ENCODE measurements at places on chromosomes 13 and 19. TPM values are rescaled to one million over a fixed set of nuclear protein-coding genes. Genes with fewer than 3 reads are reported as not detected.

DNA sequence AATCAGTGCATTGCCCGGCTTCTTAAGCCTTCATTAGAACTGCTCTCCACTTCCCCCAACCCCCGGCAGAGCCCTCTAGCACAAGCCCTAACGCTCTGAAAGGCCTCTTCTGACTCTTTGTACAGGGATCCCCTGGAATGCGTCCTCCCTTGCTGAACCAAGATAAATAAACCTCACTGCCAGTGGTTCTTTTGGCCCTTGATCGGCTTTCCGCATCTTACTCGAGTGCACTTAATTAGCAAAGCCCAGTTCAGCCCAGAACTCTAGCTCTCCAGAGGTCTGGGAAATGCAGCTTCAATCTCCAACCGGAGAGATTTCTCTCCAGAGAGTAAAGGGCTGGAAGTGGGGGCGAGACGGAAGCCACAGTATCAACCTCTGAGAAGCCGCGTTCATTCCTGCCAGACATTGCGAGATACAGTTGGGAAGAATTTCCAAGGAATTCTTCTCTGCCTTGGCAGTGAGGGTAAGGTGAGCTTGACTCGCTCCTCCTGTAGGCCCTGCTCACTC is 8.7 kb upstream of the ZNF444 start:
- no peak for DNase-seq

DNA sequence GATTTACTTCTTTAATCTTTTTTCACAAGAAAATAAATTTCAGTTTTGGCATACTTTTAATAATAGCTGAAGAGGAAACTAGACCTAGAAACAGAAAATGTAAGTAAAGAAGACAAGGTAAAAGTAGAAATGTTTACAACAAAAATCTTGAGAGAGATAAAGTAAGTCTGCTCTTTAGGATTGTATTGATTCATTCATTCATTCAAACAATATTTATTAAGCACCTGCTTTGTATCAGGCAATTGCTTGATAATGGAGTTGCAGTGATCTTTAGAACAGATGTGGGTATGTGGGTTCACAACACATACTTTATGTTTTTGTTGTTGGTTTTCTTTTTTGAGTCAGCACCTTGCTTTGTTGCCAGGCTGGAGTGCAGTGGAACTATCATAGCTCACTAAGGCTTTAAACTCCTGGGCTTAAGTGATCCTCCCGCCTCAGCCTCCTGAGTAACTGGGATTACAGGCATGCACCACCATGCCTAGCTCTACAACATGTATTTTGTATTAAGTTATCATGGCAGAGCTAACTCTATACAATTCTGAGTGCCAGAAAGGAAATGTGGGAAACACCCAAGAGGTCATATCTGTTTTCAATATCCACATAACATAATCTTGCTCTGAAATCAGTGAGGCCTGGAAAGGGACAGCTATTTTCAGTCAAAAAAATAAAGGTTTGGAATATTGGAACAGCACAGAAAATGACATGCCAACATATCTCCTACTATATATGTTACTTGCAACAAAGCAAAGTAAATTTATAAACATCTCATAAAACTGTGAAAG is 8.8 kb upstream of the SPART start:
- no peak for DNase-seq

DNA sequence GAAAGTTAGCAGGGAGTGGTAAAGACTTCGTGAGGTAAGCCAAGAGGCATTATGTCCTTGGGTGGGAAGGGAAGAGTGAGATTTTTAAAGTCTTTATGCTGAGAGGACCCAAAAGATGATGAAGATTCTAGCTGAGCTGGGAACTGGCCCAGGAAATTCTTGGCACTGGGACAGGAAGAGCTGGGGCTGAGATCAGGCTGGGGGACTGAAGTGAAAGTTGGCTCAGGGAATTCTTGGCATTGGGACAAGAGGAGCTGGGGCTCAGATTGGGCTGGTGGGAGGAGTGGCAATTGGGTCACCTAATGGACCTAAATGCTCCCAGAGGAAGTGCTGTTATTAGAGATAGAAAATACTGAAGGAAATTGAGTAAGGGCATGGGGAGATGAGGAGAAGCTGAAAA is 8.8 kb downstream of the SCEL start:
- peak; percentile 34 for DNase-seq

DNA sequence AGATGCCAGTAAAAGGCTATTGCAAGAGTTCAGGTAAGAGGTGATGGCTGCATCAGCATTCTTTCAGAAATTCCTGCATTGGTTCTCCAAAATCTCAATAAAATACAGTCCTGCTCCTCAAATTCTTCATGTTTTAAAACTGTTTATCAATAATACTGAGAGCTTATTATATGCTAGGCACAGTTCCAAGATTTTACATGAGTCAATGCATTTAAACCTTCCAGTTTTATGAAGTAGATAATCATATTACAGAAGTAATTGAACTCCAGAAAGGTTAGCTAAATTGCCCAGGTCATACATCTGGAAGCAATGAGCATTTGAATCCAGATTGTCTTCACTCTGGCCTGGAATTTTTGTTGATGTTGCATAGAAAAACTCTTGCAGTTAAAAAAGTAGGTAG is 282.9 kb upstream of the SLITRK6 start:
- no peak for DNase-seq

- no peak for DNase-seq
Measured at GRCh38 chr13:32910530-32910929, 105.7 kb upstream of the KL start.

DNA sequence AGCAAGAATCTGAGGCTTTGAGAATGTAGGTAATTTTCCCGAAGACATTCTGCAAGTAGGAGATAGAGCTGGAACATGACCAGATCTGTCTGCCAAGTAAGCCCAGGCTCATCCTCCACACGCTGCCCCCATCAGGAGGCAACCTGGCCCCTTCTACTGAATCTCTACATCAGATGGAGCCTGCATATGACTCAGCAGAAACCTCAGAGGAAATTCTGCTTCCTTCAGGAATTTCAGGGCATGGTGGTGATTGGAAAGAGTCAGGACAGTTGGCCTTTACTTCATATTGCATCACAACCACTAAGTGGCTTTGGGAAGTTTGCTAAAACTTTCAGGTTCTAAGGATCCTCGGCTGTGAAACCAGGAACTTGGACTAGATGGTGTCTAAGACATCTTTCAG is 85.2 kb downstream of the LRRC63 start:
- DNase-seq: no peak

DNA sequence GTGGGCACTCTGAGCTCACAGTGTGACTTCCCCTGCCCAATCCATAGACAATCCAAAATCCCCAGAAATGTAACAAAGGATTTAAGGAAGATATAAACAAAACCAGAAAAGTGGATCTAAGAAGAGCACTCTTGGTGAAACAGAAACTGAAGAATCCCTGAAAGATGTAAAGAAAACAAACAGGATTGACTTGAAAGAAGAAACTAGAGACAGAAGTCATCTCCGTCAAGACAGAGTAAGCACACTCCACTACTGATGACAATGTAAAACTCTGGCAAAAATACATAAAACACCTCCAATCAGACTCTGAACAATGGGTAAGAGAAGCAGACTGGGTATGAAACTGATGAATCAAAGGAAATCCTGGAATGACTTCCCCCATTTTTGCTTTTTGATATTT is 13.5 kb downstream of the TUBGCP3 start:
- DNase-seq: no peak

- no peak for DNase-seq
Measured at GRCh38 chr13:90857921-90858320, 489.6 kb upstream of the MIR17HG start.

DNA sequence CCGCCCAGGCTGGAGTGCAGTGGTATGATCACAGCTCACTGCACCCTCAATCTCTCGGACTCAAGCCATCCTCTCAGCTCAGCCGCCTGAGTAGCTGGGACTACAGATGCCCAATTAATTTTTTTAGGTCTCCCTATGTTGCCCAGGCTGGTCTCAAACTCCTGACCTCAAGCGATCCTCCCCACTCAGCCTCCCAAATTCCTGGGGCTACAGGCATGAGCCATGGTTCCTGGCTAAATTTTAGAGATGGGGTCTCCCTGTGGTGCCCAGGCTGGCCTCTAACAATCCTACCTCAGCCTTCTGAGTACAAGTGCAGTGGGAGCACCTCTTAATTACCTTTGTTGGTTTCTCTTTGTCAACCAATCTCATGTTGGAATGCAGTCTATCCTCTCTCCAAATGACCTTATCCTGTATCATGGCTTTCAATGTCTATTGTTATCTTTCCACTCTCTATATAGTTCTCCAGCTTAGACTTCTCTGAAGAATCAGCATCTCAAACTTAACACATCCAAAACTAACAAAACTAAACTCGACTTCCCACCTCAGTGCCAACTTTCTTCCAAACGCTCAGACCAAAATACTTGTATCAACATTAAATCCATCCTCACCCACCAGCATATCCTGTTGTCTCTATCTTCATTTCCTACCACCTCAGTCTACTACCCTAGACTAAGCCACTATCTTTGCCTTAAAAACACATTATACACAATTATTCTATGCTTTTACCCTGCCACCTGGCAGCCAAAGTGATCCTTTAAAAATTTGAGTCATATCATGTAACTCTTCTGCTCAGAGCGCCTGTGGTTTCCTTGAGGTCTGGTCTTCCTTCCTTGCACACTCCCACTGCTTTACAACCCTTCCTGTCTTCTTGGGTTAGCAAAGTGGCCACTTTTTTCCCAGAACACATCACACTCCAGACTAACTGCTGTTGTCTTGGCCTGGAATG is 6.7 kb downstream of the TPT1 start:
- no peak for DNase-seq

- DNase-seq: no peak
Measured at GRCh38 chr13:111121506-111121905, 6.4 kb downstream of the ARHGEF7 start.

DNA sequence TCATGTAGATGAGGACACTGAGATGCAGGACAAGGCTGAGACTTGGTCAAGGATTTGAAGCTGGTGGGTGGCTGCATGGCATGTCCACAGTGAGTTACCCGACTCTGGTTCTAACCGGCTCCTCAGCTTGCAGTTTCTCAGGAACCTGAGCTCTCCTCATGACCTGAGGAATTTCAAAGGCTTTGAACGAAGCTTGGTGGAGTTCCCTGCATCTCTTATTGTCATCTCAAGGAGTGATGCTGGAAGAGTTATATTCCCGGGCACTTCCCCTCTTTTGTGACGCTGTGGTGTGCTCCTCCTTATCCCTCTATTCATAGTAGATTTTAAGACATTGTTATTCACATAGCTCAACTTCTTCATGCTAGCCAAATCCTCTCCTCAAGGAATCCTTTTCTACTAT is 500.1 kb upstream of the HTR2A start:
- no peak for DNase-seq

- peak; percentile 43 for DNase-seq
Measured at GRCh38 chr19:7986321-7987113, 18.9 kb downstream of the ELAVL1 start.

GRCh38 chr13:75628801-75629200 is 7.3 kb upstream of the LMO7 start:
- DNase-seq: no peak

GRCh38 chr19:4969292-4969771 is 419 bp downstream of the KDM4B start:
- no peak for DNase-seq

DNA sequence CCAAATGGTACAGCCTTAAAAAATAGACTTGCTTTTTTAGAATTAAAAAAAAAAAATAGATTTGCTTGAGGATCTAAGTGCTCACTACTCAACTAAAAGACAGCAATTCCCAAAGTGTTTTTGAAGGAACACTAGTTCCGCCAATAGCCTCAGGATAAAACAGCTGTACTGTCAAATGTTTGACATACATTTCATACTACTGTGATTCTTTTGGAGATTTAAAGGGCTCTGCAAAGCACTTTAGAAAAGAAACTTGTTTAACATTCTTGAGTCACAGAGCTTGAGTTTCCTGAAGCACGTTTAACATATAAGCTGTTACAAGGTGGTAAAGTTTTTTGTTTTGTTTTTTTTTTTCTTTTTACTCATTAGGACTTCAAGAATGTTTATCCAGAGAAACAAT is 23.1 kb upstream of the KLF5 start:
- DNase-seq: no peak

GRCh38 chr13:37492075-37492474 is 106.5 kb downstream of the POSTN start:
- no peak for DNase-seq

DNA sequence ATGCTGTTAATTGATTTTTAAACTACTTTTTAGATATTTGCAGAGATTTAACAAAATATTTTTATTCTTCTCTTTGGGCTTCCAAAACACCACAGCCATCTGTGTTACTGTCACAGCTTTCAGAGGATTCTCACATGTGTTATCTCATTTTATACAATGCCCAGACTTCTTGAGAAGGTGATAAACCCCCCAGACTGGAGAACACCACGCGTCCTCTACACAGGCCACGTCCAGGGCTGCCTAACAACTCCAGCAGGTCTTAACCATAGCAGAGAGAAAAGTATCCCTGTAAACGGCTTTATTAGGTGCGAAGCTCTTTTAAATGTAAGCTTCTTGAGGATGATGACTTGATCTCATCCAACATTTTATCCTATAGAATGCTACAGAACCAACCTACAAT is 2.0 kb downstream of the GPR183 start:
- no peak for DNase-seq

DNA sequence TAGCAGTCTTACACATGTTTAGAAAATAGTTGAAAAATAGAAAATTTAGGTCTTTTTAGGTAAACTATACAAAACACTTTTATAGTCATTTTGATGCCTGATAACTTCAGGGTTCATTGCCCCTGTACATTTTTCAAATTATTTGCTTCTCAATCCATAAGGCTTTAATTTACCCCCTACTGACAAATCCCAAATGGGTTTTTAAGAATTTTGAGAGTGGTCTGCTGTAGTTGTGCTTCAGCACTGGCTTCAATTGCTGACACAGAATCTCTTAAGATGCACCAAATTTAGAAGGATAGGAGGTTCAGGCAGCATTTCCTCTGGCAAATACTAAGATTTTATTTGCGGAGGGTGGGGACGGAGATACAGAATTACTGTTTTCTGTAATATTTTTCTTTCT is 89.4 kb downstream of the PCCA start:
- no peak for DNase-seq

DNA sequence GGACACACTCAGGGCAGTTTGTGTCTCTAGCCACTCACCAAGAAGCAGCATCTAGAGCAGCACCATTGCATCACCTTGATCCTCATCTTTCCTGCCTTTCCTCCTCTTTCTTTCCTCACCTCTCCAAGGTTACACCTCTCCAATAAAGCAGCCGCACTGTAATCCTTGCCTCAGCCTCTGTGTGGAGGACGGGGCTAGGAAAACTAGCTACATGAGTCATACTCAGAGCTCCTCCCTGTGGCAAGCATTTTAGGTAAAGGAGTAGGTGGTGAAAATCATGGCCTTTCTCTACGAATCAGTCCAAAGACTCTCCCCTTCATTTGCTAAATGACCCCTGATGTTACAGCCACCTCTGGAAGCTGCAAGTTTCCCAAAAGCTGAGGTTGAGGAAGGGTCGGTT is 108.9 kb downstream of the DNAJC15 start:
- DNase-seq: no peak

GRCh38 chr19:925526-926322 is at the start of gene ARID3A:
Gene ARID3A (plus strand): TSS chr19:926035. CDS start chr19:929529, 3,494 bp downstream.
- DNase-seq: peak; percentile 83

- no peak for DNase-seq
Measured at GRCh38 chr13:42377640-42378382, 105.9 kb downstream of the AKAP11 start.

The POLR1G gene
- total RNA-seq: 2.9 TPM

The SMG9 gene
- 17.1 TPM for total RNA-seq

The CPB2 gene
- not detected for total RNA-seq

The SIGLEC11 gene
- 0.36 TPM for total RNA-seq

The FGF21 gene
- not detected for total RNA-seq

The GPI gene
- 115 TPM for total RNA-seq
